ENCODE measurements at places on chromosomes 1 and 21.

DNA sequence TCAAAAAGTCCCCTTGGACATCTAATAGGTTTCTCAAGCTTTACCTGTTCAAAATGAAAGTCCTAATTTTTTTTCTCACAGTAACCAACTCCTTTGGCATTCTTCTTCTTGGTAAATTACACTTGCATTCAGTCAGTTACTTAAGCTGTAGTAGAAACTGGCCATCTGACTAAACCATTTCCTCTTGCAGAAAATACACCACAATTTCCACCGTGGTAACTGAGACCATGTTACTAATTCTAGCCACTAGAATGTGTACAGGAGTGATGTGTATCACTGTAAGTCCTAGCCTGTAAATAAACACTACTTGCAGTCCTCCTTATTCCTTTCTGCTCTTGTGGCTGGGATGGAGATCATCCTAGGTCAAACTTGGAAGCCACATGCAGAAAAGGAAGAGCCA is 965.4 kb upstream of the TMPRSS15 start:
- no peak for DNase-seq

DNA sequence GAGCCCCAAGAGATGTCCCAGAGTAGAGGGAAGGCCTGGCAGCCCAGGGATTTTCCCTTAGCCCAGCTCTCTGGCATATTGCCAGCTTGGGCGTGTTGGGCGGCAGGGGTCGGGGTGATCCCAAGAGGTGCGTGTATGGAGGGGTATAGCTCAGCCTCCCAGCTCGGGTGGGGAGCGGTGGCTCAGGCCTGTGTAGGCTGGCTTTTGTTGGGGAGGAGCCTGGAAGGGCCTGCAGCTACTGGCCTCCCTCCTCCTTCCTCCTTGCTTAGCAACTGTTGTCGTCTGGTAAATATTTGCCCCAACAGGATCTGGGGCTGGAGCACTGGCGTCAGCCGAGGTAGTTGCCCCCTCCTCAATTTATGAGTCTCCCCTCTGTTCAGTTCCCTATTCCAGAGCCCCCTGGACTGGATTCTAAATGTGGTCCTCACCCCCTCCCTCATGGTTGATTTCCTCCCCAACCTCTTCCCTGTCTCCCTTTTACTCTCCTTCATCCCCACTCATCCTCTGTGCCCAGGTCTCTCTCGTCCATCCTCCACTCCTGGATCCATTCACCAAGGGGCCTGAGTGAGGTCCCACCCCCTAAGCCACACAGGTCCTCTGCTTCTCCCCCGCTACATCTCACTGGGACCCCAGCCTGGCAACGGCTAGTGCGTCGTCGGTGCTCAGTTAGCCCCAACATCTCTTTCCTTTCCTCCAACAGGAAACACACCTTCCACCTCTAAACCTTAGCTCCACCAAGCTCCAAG is 10.3 kb upstream of the LMNA start:
- DNase-seq = peak; percentile 65

GRCh38 chr1:101330427-101331130 is 93.8 kb downstream of the S1PR1 start:
- DNase-seq = no peak

DNA sequence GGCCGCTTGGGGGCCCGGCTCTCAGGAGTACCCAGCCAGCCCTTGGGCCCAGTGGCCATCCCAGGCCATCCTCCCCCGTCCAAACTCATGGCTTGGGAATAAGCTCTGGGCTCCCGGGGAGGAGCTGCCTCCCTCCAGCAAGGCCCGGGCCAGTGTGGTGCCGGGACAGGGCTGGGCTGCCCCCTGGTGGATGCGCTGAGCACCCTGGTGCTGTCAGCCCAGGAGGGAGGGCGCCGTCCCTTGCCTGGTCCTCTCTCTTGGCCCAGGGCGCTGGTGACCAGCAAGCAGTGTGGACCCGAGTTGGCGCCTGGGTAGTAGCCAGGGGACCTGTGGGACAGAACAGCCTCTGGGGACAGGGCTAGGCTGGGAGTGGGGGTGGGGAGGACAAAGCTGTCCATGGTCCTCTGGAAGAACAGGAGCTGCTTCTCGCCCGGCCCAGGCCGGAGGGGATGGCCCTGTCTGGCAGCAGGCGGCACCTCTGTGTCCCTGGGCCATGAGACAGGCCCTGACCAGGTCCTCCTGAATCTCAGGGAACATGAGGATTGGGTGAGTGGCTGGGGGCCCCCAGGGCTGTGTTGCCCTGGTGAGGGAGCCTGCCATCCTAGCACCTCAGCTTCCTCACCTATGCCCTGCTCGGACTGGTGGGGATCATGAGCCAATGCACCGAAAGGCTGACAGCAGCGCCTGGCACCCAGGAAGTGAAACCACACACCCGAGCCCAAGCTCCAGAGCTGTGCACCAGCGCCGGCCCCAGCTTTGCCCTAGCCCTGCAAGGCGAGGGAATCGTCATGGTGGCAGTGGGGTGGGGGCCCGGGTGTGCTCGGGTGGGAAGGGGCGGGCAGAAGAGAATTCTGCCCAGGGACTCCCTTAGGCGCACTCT is 9.4 kb downstream of the MORN1 start:
- peak; percentile 76 for DNase-seq

- no peak for DNase-seq
Measured at GRCh38 chr1:43885279-43885801, 48.3 kb upstream of the ARTN start.

- DNase-seq = peak; percentile 60
Measured at GRCh38 chr1:10903821-10904220, 107.4 kb upstream of the CASZ1 start.

- DNase-seq = no peak
Measured at GRCh38 chr1:31571340-31572295, 4.7 kb upstream of the TINAGL1 start.

DNA sequence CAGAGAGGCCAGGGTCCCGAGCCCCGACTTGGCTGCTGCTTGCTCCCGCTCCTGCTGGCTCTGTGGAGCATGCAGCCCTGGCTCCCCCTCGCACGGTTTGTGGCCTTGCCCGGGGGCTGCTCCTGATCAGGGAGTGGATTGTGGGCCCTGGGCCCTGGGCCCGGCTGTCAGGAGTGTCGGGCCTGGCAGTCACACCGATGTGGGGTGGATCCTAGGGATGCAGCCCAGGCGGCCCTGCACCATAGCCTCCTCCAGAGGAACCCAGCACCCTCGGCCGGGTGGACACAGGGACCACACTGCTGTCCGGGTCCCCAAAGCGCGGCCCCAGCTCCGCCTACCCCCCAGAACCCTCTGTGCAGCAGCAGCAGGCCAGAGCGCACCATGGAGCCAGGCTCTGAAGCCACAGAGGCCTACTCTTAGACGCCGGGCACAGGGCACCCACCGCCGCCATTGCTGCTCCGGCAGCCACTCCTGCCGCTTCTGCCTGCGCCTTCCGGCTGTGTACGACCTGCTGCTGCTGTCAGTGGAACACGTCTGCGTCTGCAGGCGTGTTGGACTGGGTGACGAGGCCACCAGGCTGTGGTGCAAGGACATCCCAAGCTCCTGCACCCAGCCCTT is 9.4 kb downstream of the SLX9 start:
- DNase-seq = no peak

- DNase-seq = peak; percentile 17
Measured at GRCh38 chr1:8448911-8449661, 131.2 kb downstream of the SLC45A1 start.

- no peak for DNase-seq
Measured at GRCh38 chr1:226279498-226279897, 29.5 kb downstream of the LIN9 start.

DNA sequence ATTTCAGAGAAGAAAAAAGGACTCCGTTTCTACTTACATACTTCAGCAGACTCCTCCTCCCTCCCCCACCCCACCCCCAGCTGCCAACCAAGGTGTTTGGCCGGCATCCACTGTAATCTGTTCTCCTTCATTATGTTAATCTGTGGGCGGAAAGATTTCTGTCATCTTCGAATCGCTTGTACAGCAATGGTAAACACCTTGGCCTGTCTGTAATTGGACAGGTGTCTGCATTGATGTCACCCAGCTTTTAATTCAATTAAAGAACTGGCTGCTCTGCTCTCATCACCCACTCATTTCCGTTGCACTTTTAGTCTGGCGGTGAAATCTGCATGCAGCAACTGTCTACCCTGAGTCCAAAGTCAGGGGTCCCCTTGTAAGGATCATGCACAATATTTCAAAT is 368.6 kb downstream of the USH2A start:
- DNase-seq = no peak

- DNase-seq = peak; percentile 43
Measured at GRCh38 chr1:101520302-101520701, 283.5 kb downstream of the S1PR1 start.

- DNase-seq = no peak
Measured at GRCh38 chr1:39358491-39358890, 132.9 kb upstream of the BMP8A start.

- DNase-seq = no peak
Measured at GRCh38 chr21:33834801-33835500, 80.7 kb downstream of the ATP5PO start.

DNA sequence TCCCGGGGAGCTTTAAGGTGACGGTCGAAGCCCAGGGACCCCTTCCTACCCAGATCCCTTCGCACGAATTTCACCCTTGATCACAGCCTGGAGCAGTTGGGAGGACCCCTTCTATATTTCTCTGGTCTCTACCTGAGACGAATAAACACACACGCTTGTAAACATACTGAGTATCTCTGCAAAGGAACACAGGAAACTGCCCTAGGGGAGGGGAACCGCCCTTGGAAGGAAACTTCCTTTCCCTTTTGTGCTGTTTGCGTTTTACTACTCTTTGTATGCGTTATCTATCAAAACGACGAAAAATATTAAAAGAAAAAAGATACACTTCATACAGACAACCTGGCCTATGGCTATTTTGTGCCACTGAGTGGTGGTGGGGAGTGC is 750 bp downstream of the NECAP2 start:
- no peak for DNase-seq

DNA sequence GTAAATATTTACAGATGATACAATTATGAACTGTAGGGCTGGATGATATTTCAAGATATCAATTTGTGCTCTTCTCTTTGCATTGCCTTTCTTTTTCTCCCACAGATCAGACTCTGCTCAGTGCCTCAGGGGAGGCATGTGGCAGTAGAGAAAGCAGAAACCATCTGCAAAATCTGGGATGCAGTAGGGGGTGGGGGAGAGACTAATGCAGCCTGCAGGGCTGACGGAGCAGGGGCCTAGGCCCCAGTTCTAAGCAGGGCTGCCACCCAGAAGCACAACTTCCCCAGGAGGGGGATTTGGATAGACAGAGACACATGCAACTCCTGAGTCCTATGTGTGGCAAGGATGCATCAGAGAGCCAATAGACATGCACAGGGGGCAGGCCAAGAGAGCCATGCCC is 511.6 kb downstream of the SMYD3 start:
- DNase-seq = no peak

DNA sequence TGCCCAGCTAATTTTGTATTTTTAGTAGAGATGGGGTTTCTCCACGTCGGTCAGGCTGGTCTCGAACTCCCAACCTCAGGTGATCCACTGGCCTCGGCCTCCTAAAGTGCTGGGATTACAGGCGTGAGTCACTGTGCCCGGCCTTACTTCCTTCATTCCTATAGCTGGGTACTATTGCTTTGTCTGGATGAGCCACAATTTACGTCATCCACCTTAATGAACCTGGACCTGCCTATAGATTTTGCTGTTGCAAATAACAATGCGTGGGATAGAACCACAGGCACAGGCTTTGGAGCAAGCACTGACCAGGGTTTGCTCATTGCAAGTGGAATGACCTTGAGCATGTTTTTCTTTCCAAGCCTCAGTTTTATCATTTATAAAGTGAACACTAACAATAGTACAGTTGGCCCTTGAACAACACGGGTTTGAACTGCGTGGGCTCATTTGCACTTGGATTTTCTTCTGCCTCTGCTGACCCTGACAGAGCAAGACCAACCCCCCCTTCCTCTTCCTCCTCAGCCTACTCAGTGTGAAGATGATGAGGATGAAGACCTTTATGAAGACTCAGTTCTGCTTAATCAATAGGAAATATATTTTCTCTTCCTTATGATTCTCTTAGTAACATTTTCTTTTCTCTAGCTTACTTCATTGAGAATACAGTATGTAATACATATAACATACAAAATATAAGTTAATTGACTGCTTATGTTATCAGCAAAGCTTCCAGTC is 33.3 kb upstream of the BECN2 start:
- no peak for DNase-seq

GRCh38 chr21:14956807-14957206 is 108.0 kb downstream of the NRIP1 start:
- DNase-seq = no peak

DNA sequence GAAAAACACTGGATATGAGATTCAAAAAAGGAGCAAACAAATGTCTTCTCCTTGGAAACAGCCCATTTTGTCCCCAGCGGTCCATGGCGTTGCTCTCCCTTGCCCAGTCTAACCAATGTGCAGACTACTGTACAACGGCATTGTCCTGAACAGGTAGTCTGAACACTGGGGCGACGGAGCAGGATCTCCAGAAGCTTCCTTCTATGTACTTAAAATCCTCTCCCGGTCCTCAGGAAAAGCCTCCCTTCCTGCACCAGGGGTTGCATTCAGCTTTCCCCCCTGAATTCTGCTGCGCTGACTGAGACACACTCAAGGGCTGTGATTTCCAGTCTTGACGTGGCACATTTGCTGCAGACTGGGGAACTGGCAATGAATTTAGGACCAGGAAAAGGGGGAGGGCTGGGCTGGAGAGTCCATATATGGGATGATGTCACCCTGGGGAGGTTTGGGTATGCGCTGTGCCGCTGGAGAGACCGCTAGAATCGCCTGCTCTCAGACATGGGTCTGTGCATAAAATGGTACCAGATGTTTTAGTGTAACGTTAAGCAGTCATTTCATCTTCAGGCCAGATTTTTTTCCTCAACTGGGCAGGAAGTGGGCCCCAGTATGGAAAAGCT is 275.9 kb upstream of the C1orf105 start:
- DNase-seq = no peak

GRCh38 chr1:110293601-110294104 is 45.5 kb upstream of the RBM15 start:
- DNase-seq = peak; percentile 57

DNA sequence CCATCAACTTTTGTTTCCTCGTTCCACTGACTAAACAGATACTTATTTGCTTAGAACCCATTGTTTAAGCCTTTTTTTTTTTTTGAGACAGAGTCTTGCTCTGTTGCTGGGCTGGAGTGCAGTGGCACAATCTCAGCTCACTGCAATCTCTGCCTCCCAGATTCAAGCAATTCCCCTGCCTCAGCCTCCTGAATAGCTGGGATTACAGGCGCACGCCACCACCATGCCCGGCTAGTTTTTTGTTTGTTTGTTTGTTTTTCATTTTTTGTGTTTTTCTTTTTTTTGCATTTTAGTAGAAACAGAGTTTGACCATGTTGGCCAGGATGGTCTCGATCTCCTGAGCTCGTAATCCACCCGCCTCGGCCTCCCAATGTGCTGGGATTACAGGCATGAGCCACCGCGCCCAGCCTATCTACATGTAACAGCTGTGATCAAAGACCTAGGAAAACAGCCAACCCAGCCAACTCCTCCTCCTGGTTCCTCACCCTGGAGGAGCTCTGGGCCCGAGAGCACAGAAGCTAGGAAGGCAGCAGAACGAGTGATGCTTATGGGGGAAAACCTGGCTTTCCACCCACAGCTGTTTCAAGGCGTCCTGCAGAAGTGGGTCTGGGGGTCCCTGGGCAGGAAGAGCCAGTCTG is 32.9 kb downstream of the KCNN3 start:
- DNase-seq = no peak

GRCh38 chr21:36186506-36187399 is 30.1 kb downstream of the DOP1B start:
- no peak for DNase-seq

All from suppressor macrophage treated with lipopolysaccharide for 1 hour (primary cell).